ENCODE measurements at places on chromosomes 11 and 22.

DNA sequence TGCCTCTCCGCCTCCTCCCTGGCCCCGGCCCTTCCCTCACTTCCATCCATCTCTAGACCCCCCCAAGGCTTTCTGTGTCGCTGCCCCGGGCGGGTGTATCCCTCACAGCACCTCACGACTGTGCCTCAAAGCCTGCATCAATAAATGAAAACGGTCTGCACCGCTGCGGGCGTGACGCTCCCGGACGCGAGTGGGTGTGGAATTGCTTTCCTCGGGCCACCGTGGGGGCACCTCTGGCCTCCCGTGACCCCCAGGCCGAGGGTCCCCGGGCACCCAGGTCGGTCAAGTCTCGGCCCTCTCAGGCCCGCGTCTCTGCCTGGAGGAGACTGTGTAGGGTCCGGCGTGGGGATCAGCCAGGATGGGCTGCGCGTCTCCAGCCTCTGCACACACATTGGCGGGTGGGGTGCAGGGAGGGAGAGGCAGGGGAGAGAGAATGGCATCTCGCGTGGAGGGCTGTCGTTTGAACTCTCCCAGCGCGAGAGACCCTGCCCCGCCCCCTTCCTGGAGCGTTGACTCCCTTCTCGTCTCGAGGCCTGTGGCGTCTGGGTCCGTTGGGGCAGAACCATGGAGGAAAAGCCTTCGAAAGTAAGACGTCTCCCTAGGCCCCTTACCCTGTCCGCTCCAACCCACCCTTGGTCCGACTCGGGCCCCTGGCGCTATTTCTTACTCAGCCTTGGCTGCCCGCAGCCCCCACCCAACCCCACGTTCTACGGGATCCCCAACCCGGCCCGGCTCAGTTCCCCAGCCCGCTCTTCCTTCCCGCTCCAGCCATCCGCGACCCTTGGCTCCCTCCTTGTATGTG, at the start of gene CATSPERZ:
Gene CATSPERZ, plus strand, starts transcription at position 512 of the 802 bp plus-strand sequence. Its CDS starts 53 bp downstream, at position 565.
- DNase-seq: no peak

DNA sequence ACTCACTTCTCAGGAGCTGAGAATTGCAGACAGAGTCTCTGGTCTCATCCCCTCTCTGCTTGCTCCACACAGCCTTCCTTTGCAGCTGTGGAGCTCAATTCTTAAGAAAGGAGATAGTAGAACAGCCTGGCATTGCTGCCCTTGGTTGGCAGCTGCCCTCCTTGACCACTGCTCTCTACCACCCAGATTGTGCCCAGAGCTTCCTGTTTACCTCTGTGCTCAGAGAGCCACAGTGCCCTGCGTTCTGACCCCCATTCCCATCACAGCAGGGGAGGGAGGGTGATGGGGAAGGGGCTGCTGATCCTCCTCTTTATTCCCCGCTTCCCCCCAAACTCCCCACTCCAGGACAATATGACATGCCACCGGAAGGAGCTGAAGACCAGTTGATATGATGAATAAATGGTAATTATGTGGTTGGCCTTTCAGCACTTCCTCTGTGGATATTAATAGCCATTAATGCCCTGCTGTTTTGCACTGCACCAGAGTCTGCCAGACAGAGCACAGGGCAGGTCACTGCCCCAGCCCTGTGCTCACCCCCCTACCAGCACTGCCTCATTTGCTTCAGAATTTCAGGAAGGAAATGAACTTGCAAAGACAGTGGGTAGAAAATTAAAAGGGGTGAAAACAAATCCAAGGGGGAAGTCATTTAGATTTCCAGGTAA, 426.8 kb upstream of the CADM1 start:
- no peak for DNase-seq

DNA sequence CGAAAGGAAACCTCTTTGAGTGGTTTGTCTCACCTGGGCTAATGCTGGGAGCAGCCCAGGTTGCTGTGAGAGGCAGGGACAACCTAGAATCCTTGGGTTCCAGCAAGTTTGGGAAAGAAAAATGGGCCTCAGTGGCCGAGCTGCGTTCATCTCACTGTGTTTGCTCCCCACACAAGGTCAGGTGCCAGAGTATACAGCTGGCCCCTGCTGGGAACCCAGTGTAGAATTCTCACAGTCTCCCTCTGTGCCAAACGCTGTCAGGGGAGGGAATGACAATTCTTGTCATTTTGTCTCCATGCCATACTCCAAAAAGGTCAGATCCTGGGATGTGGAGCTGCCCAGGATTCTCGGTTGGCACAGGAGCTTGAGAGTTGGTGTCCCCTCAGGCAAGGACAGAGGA, 4.3 kb downstream of the DGKZ start:
- no peak for DNase-seq

- no peak for DNase-seq
Measured at GRCh38 chr11:134752526-134752925, 340.5 kb upstream of the B3GAT1 start.

DNA sequence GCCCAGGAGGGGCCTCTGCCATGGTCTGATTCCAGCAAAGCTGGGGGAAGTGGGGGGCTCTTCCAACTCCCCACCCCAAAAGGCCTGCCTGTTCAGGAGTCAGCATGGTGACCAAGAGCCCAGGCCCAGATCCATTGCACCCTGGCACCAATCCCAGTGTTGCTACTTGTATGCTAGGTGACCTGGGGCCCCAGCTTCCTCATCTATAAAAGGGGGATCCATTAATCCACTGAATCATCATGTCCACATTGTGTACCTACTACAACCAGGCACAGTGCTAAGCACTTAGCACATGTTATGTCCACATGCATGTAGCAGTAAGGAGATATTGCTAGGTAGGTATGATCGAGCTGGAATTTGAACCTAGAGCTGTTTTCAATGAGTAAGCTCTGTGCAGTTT, 2.0 kb downstream of the SYT12 start:
- no peak for DNase-seq

DNA sequence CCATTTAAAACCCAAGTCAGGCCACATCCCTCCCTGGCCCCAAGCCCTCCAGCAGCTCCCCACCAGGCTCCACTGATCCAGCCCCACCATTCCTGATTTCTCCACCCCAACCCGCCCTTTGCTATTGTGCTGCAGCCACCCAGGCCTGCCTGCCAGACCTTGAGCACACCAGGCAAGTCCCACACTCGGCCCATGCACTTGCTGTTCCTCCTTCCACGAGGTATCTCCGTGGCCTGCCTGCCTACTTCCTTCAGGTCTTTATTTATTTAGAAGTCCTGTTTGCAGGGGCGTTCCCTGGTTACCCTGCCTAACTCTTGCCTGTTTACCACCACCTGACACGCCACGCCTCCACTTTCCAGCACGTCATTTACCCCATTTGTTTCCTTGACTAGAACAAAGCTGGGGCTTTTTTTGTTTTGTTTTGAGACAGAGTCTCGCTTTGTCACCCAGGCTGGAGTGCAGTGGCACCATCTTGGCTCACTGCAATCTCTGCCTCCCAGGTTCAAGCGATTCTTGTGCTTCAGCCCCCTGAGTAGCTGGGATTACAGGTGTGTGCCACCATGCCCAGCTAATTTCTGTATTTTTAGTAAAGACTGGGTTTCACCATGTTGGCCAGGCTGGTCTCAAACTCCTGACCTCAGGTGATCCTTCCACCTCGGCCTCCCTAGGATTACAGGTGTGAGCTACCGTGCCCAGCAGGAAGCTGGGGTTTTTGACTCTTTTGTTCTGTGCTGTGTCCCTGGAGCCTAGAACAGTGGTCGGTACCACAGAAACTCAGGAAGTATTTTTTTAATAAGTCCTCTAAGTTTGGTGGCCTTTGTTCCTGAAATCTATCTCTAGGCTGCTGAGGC, 6.7 kb downstream of the CENPM start:
- DNase-seq: no peak

GRCh38 chr22:20637750-20638506, 130.5 kb downstream of the MED15 start:
- no peak for DNase-seq

- no peak for DNase-seq
Measured at GRCh38 chr11:29534836-29535235, 482.0 kb downstream of the KCNA4 start.

DNA sequence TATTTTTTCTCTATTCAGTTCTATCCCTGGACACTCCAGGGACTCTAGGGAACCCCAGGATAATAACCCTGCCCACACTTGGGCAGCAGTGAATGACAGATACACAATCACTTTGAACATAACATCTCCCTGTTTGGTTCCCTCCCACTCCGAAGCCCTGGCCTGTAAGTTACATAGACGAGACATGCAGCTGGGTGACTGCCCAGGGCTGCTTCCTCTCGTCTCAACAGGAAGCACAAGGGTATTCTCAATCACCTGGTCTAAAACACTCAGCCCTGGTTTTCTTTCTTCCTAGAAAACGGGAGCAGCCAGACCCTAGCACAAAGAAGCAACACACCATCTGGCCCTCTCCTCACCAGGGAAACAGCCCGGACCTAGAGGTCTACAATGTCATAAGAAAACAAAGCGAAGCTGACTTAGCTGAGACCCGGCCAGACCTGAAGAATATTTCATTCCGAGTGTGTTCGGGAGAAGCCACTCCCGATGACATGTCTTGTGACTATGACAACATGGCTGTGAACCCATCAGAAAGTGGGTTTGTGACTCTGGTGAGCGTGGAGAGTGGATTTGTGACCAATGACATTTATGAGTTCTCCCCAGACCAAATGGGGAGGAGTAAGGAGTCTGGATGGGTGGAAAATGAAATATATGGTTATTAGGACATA, 19.4 kb downstream of the LAYN start:
- DNase-seq: no peak

GRCh38 chr11:110329445-110329844, 33.0 kb upstream of the RDX start:
- DNase-seq: no peak

DNA sequence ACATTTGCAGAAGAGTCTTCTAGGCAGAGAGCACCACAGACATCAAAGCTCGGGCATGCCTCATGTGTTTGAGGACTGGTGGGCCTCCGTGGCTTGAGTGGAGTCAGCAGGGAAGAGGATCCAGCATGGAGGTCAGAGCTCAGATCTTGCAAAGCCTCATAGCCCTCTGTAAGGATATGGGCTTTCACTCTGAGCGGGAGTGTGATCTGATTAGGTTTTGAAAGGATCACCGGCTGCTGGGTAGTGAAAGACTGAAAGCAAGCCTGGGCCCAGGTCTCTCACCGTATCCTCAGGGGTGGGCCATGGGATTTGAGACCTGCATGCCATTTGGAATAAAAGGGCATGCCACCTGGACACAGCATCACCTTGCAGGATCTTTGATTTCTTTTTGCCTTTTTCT, 112.7 kb downstream of the TEAD1 start:
- no peak for DNase-seq

DNA sequence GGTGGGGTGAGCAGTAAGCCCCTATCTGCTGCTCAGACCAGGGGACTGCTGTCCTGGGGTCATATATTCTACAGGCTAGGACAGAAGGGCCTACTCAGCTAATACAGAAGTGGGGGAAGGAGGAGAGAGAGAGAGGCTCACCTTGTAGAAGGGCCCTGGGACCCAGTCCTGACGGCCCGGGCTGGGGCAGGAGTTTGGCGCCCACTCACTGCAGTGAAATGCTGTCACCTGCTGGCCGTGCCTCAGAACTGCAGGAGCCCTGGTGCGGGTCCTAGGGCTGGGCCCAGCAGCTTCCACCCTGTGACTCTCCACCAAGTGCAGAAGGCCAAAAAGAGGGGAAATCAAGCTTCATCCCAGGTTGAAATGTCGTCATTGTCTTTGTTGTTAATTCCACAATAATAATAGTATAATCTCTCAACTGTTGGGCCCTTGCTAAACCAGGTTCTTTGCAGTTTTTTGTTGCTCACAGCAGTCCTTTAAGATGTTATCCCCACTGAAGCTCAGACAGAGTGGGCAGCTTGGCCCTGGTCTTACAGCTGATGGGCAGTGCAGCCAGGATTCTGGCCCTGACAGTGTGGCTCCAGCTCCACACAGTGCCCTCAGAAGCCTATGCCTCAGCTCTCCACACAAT, 29.6 kb downstream of the TRIM29 start:
- DNase-seq: no peak

DNA sequence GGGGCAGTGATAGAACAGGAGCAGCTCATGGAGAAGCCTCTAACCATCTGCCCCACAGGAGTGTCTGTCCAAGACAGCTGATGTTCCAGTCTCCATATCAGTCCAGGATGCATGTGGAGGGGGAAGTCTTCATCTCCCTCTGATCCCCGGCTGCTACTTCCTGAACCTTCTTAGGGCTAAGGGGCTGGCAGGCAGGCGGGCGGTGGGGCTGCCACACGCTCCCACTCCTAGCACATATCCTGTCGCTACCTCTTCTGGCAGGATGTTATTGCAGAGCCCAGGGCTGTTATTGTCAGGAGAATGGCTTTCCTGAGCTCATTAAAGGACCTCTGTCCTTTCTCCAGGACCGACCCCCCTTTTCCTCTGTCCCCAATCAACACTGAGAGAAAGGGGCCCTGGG, 25.4 kb downstream of the LRRC55 start:
- DNase-seq: no peak

GRCh38 chr11:60169264-60169915, 13.5 kb downstream of the MS4A6A start:
- DNase-seq: no peak

GRCh38 chr11:8266246-8267241, 2.9 kb upstream of the LMO1 start:
- DNase-seq: no peak

DNA sequence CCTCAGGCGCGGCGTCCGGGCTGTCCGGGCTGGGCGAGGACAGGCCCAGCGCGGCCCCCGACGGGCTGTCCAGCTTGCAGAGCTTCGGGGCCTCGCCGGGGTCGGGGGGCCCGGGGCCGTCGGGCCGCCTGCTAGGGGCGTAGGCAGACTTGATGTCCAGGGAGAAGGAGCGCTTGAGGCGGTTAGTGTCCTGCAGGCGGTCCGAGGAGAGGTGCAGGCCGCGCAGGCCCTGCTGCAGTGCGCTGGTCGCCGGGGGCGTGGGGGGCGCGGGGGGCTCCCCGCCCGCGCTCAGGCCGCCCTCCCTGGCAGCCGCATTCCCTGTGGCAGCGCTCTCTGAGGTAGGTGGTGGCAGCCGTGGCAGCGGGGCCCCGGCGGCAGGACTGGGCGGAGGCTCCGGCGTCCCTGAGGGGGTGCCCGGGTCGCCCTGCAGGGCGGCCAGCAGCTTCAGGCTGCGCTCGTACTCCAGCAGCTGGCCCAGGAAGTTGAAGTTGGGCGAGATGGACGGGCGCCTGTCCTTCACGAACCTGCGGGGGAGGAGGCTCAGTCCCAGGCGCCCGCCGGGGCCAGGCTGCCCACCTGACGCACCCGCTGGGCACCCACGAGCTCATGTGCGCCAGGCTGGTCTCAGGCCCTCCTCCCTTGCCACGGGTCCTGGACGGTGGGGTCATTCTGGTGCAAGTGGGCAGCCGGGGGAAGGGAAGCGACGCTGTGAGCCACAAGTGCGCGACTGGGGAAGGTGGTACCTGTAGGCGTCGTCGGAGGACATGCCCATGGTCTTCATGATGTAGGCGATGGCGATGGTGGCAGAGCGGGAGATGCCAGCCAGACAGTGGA, 14.8 kb downstream of the DUSP8 start:
- no peak for DNase-seq

- DNase-seq: no peak
Measured at GRCh38 chr11:47099214-47099917, 77.3 kb downstream of the ARFGAP2 start.

All from amniotic stem cell (primary cell).